ENCODE measurements at places on chromosomes 16 and 17.

- no peaks in the 10 kb centered on the region for H3K27me3 ChIP-seq
- H3K4me1 ChIP-seq = peaks cover 10% of the 10 kb centered on the region
- H3K4me3 ChIP-seq = no peak overlapping the region
- H3K27ac ChIP-seq = no peak overlapping the region
- DNase-seq = no peak
Measured at GRCh38 chr16:53112015-53112414, 57.2 kb downstream of the CHD9 start.

GRCh38 chr17:40309031-40309948 is at the start of gene RARA:
TSS of gene RARA (plus strand) at chr17:40309180. CDS start at chr17:40331219, 22,039 bp downstream.
- no peak for DNase-seq
- no peaks in the 10 kb centered on the region for H3K27me3 ChIP-seq
- H3K36me3 ChIP-seq = no peaks in the 10 kb centered on the region
- peaks cover 75% of the 10 kb centered on the region for H3K4me1 ChIP-seq

- H3K27ac ChIP-seq = no peak overlapping the region
- H3K36me3 ChIP-seq = no peaks in the 10 kb centered on the region
Measured at GRCh38 chr17:39016193-39017153, 49.3 kb upstream of the FBXO47 start.

- no peak for DNase-seq
- H3K27me3 ChIP-seq = no peaks in the 10 kb centered on the region
- no peaks in the 10 kb centered on the region for H3K36me3 ChIP-seq
- H3K4me1 ChIP-seq = no peaks in the 10 kb centered on the region
- H3K27ac ChIP-seq = no peak overlapping the region
Measured at GRCh38 chr16:1565083-1565805, 31.8 kb downstream of the TMEM204 start.

DNA sequence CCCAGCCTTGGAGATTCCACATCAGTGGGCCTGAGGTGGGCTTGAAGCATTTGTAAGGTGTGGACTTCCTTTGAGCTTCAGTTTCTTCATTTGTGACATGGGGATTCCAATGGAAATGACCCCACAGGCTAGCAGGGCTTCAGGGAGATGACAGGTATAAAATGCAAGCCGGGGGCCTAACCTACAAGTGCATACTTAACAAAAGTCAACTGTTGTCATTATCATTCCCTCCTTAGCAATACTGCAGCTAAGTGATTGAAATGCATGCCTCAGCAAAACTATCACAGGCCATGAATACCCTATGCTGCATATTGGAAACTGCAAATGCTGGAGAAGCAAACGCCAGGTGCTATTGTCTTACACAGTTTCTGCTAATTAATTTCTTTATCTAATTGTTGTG is 19.8 kb downstream of the CCL4 start:
- H3K27ac ChIP-seq = no peak overlapping the region
- no peaks in the 10 kb centered on the region for H3K36me3 ChIP-seq
- no peaks in the 10 kb centered on the region for H3K4me1 ChIP-seq
- H3K4me3 ChIP-seq = no peak overlapping the region

DNA sequence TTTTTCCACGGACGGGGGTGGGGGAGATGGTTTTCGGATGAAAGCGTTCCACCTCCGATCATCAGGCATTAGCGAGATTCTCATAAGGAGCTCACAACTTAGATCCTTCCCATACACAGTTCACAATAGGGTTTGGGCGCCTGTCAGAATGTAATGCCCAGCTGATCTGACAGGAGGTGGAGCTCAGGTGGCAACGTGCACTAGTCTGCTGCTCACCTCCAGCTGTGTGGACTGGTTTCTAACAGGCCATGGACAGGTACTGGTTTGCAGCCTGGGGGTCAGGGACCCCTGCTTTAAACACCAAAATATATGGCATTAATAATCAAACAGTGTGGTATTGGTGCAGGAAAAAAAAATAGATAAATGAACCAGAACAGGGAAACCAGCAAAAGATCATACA is 157.5 kb upstream of the NLRP1 start:
- H3K27ac ChIP-seq = no peak overlapping the region
- H3K4me3 ChIP-seq = no peak overlapping the region
- H3K4me1 ChIP-seq = no peaks in the 10 kb centered on the region
- DNase-seq = no peak
- no peaks in the 10 kb centered on the region for H3K36me3 ChIP-seq

- H3K36me3 ChIP-seq = no peaks in the 10 kb centered on the region
- no peak for DNase-seq
- peaks cover 28% of the 10 kb centered on the region for H3K4me1 ChIP-seq
- H3K4me3 ChIP-seq = no peak overlapping the region
Measured at GRCh38 chr17:67247416-67247900, 2.5 kb upstream of the HELZ start.

DNA sequence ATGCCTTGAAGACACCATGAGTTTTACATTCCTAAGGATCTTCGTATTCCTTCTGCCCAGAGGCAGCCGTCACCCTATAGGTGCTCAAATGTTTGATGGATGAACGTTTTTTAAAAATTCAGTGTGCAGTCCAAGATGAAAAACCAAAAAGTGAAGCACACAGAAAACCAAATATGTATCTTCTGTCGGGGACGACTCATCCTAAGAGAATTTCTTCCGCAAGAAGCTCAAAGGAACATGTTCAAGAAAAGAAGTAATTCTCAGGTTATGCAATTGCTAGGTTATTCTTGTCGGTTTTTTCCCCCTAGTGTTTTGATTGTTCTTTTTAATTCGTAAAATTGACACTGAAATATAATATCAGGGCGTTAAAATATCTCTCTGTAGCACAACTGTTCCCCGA is 1.4 kb downstream of the CENPV start:
- no peaks in the 10 kb centered on the region for H3K36me3 ChIP-seq
- peaks cover 12% of the 10 kb centered on the region for H3K27me3 ChIP-seq

- no peak for DNase-seq
- no peak overlapping the region for H3K27ac ChIP-seq
- H3K27me3 ChIP-seq = no peaks in the 10 kb centered on the region
- H3K36me3 ChIP-seq = peaks cover 2% of the 10 kb centered on the region
- no peak overlapping the region for H3K4me3 ChIP-seq
Measured at GRCh38 chr16:397736-398332, 835 bp downstream of the NME4 start.

DNA sequence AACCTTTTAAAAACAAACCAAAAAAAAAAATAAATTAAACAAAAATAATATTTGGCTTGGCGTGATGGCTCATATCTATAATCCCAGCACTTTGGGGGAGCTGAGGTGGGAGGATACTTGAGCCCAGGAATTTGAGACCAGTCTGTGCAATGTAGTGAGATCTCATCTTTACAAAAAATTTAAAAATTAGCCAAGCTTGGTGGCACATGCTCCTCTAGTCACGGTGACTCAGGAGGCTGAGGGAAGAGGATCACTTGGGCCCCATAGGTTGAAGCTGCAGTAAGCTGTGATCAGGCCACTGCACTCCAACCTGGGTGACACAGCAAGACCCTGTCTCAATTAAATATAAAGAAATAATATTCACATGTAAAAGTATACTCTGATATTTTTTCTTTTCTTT is 12.2 kb downstream of the GNGT2 start:
- H3K27ac ChIP-seq = no peak overlapping the region
- peaks cover 7% of the 10 kb centered on the region for H3K4me1 ChIP-seq
- H3K36me3 ChIP-seq = no peaks in the 10 kb centered on the region
- no peak overlapping the region for H3K4me3 ChIP-seq
- peaks cover 6% of the 10 kb centered on the region for H3K27me3 ChIP-seq
- DNase-seq = no peak

DNA sequence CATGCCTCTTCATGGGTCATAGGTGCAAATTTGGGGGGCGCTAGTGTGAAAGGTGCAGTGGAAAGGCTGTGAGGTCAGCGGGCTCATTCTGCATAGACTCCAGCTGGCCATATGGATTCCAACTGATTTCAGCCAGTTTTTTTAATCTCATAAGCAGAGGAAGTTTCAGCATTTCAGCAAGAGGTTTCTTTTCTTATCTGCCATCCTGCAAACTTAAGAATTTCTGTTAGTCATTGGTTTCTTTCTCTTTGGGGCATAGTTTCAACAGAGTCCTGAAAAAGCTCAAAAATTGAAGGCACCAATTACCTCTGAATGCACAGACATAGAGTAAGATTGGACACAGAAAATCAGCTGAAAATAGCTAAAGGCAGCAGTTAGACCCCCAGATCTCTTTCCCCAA is 16.2 kb upstream of the ALOX15 start:
- H3K27ac ChIP-seq = no peak overlapping the region
- H3K36me3 ChIP-seq = no peaks in the 10 kb centered on the region
- no peak overlapping the region for H3K4me3 ChIP-seq
- no peak for DNase-seq
- H3K4me1 ChIP-seq = no peaks in the 10 kb centered on the region

- no peaks in the 10 kb centered on the region for H3K4me1 ChIP-seq
- no peaks in the 10 kb centered on the region for H3K36me3 ChIP-seq
- no peak overlapping the region for H3K27ac ChIP-seq
Measured at GRCh38 chr17:67711916-67712315, 5.8 kb upstream of the NOL11 start.

GRCh38 chr16:30482366-30482765 is 9.8 kb downstream of the ITGAL start:
- H3K4me3 ChIP-seq = no peak overlapping the region
- no peaks in the 10 kb centered on the region for H3K27me3 ChIP-seq
- no peaks in the 10 kb centered on the region for H3K36me3 ChIP-seq
- no peaks in the 10 kb centered on the region for H3K4me1 ChIP-seq
- DNase-seq = no peak

DNA sequence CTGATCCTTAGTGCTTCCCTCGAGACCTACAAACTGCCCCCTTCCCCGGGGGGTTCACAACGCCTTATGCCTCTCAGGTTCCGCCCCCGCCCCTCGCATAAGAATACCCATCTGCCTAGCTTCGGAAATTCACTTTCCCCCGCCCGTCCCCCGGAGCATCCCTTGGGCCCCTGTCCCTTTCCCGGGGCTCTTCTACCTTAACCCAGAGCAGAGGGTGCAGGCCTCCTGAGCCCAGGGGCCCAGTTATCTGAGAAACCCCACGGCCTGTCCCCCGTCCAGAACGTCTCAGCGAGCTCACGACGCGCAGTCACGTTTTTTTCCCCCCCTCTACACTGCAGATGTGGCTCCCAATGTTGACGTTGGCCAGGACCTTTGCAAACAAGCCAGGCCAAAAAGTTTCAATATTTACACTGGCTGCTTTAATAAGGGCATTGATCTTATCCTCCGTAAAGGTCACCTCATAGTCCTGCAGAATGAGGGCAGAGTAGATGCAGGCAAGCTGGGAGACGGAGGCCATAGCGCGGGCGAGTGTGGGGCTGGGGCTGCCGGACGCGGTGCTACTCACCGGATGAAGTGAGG is 1.4 kb upstream of the NBR1 start:
- H3K27me3 ChIP-seq = no peaks in the 10 kb centered on the region
- no peaks in the 10 kb centered on the region for H3K36me3 ChIP-seq
- DNase-seq = no peak
- peak overlapping the region; percentile 71 for H3K4me3 ChIP-seq
- peak overlapping the region; percentile 92 for H3K27ac ChIP-seq
- peaks cover 22% of the 10 kb centered on the region for H3K4me1 ChIP-seq

GRCh38 chr16:10946308-10946707 is 1.9 kb downstream of the CLEC16A start:
- DNase-seq = no peak
- no peaks in the 10 kb centered on the region for H3K27me3 ChIP-seq
- H3K4me1 ChIP-seq = peaks cover 45% of the 10 kb centered on the region
- H3K4me3 ChIP-seq = peak overlapping the region; percentile 88
- H3K27ac ChIP-seq = no peak overlapping the region

DNA sequence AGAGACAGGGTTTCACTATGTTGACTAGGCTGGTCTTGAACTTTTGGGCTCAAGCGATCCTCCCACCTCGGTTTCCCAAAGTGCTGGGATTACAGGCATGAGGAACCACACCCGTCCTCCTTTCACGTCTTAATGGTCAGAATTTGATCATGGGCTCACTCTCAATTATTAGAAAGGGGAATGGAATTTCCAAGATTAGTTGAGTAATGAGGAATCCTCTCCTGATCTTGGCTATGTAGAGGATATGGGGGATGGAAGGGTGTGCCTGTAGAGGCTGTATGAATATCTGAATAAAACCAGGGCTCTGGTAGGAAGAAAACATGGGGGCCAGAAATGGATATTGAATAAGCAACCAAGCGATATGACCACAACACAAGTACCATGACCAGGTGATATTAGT is 25.9 kb upstream of the SMURF2 start:
- no peaks in the 10 kb centered on the region for H3K27me3 ChIP-seq
- no peak for DNase-seq
- no peaks in the 10 kb centered on the region for H3K36me3 ChIP-seq
- peak overlapping the region; percentile 53 for H3K27ac ChIP-seq
- H3K4me3 ChIP-seq = no peak overlapping the region

GRCh38 chr17:60398227-60398959 is 6.5 kb upstream of the USP32 start:
- H3K27ac ChIP-seq = no peak overlapping the region
- H3K27me3 ChIP-seq = no peaks in the 10 kb centered on the region
- H3K4me1 ChIP-seq = no peaks in the 10 kb centered on the region
- no peak for DNase-seq
- H3K4me3 ChIP-seq = no peak overlapping the region
- no peaks in the 10 kb centered on the region for H3K36me3 ChIP-seq

GRCh38 chr16:78796221-78796866 is 696.9 kb downstream of the WWOX start:
- H3K4me3 ChIP-seq = no peak overlapping the region
- no peaks in the 10 kb centered on the region for H3K4me1 ChIP-seq
- H3K27ac ChIP-seq = no peak overlapping the region
- H3K36me3 ChIP-seq = no peaks in the 10 kb centered on the region
- DNase-seq = no peak

Measured in keratinocyte (primary cell).